ENCODE measurements at places on chromosomes 3 and 15.

- no peak for DNase-seq
Observed at GRCh38 chr3:127183931-127184869, 8.7 kb upstream of the PRR23E start.

- no peak for DNase-seq
Observed at GRCh38 chr15:35312344-35312743, 227.2 kb upstream of the NANOGP8 start.

DNA sequence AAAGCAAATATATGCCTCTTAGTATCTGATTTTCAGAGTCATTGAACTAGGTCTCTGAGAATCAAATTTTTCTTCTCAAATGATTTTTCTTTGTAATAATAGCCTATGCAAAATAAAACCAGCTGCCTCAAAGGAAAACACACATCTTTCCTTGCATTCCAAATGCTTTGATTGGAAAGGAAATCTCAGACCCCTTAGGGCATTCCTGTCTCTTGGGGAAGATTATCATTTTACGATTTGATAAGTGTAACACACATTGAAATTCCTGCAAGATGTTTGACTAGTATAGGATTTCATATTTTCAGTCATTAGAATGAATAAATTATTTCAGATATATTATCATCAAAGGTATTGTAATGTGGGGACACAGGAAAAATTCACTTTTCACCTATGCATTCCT is 244.8 kb downstream of the EPHA6 start:
- no peak for DNase-seq

DNA sequence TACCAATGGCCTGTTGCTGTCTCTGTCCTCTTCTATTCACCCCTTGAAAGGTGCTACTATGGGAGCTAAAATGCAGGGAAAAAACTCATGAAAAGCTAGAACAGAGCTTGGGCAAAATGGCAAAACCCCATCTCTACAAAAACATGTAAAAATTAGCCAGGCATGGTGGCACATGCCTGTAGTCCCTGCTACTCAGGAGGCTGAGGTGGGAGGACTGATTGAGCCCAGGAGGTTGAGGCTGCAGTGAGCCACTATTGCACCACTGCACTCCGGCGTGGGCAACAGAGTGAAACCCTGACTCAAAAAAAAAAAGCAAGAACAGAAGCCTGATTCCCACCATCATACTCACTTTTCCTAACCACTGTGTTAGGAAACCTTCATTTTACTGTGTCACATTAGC is 1.9 kb downstream of the MAP4 start:
- DNase-seq = no peak

DNA sequence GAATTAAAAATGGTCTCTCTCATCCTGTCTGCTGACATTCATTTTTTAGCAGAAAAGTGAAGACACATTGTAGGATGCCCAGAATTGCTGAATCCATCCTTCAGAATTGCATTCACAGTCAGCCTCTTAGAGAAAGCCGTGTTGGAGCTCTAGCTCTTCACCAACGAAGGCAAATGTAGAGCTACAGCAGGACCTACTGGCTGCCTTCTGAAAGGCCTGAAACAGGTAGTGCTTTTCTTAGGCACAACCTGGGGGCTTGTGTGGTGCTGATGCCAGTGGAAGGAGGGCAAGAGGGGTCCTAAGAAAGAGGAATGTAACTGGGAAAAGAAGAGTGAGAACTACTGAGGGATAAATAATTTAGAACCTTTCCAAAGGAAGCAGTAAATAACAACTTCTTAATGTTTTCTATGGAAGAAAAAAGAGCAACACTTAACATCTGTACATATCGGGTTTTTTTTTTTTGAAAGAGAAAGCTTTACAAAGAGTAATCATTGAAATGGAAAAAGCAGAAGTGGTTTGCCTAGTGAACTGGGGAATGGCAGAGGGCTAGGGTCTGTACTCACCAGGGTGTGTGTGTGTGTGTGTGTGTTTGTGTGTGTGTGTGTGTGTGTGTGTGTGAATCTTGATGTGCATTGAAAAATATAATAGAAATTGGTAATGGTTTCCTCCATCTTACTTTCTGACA is 297.8 kb downstream of the SATB1 start:
- no peak for DNase-seq

- DNase-seq = no peak
Observed at GRCh38 chr15:66959066-66959465, 106.3 kb upstream of the SMAD3 start.

DNA sequence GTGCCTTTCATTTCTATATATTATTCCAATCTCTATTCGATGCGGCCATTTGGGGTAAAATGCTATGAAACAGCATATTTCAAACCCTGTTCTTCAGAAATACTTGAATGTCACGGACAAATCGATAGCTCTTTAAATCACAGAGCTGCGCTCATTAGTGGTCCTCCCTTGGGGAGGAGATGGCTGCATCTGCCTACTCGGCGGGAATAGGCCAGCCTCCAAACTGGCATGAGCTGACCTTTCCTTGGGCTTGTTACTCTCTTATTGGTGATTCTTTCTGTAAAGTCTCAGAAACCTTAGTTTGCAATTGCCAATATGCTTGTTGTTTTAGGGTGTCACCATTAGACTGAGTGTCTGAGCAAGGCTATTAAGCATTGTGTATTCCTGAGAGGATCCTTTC is 120.9 kb downstream of the BDH1 start:
- DNase-seq = no peak

- DNase-seq = no peak
Observed at GRCh38 chr3:30098653-30099455, 507.5 kb upstream of the TGFBR2 start.

DNA sequence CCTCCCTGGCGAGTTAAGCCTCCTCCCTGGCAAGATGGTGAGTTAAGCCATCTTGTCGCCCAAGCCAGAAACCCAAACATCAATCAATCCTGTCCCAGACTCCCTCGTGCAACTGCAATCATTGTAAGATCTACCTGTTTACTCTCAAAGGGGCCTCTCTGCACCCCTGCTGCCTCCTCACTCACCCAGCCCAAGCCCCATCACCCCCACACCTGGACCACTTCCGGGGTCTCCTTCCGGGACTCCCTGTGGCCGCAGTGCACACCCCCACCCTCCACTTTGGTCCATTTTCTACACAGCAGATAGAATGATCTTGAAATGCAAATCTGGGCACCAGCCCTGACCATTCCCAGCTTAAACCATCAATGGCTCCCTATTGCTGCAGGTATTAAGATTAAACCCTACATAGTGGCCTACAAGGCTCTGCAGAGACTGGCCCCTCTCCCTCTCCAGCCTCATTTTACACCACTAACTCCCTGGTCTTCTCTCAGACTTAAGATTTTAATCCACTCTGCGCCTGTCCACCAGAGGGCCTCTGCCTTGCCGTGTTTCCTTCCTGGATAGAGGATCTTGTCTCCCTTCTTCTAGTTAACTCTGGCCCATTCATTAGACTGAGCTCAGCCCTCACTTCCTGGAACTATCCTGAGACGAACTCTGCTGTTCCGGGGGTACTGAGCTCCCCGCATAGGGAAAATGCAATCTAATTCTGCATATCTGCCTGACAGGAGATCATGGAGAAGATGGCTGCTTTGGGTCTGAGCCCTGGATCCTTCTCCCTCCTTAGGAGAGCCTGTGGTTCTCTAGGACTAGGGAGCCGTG is 41.9 kb upstream of the SLC6A1 start:
- no peak for DNase-seq

GRCh38 chr3:108603691-108604090 is 14.2 kb downstream of the DZIP3 start:
- DNase-seq = no peak

GRCh38 chr3:49469037-49469935 is 781 bp upstream of the DAG1 start:
- peak; percentile 57 for DNase-seq

GRCh38 chr3:4986782-4987537 is 7.7 kb downstream of the BHLHE40 start:
- DNase-seq = peak; percentile 98

Data from prostate gland (tissue), 2 donors.